ENCODE measurements at places on chromosomes 3 and 15.

- no peak for DNase-seq
Observed at GRCh38 chr15:96619174-96619573, 288.7 kb downstream of the NR2F2 start.

DNA sequence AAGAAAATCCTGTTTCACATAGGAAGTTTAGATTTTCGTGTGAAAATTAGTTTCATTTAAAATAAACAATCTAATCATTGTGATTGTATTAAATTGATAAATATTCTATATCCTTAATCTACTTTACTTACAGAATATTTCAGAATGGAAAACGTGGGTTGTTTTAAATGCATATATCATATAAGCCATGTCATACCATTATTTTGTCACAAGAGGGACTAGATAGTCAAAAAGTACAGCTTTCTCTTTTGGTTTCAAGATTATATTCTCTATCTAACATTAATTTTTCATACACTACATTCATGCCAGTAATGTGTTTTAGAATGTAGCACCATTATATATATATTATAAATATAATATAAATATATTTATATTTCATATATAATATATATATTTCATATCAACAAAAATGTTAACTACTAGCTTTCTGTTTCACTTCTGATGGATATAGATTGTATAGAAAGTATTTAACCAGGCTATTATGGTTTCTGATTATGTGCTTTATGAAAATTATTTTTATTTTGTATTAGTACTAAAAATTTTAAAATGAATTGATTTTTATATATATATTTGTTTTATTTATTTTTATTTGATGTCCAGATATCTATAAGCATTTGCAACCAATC, 45.3 kb downstream of the OSTN start:
- DNase-seq, result no peak

DNA sequence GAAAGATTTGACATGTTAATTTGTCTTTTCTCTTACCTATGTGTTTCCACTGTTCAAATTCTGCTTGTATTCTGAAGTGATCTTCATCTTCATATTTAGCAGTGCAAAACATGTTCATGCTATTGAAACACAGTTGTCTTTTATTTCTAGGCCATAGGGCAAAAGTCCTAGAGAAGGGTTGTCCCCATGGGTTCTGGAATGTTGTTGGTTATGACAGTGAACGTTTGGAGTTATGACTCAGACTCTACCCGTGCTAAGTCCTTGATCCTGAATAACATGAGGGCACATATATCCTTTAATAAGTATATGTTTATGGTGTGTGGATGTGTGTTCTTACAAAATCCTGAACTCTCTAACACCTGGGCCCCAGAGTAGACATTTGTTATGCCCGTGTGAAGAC, 23.0 kb upstream of the ARPP21 start:
- no peak for DNase-seq

GRCh38 chr15:94230883-94231722, at the start of gene MCTP2:
Gene MCTP2 (plus strand): TSS chr15:94231561. CDS start chr15:94298266, 66,705 bp downstream.
- peak; percentile 86 for DNase-seq

- DNase-seq, result no peak
Observed at GRCh38 chr15:66505818-66506217, 692 bp downstream of the ZWILCH start.

- no peak for DNase-seq
Observed at GRCh38 chr15:84821501-84822021, 4.4 kb downstream of the ALPK3 start.

- no peak for DNase-seq
Observed at GRCh38 chr3:188824566-188824965, 347.2 kb upstream of the TPRG1 start.

- DNase-seq, result no peak
Observed at GRCh38 chr3:38133557-38134405, 3.1 kb downstream of the ACAA1 start.

DNA sequence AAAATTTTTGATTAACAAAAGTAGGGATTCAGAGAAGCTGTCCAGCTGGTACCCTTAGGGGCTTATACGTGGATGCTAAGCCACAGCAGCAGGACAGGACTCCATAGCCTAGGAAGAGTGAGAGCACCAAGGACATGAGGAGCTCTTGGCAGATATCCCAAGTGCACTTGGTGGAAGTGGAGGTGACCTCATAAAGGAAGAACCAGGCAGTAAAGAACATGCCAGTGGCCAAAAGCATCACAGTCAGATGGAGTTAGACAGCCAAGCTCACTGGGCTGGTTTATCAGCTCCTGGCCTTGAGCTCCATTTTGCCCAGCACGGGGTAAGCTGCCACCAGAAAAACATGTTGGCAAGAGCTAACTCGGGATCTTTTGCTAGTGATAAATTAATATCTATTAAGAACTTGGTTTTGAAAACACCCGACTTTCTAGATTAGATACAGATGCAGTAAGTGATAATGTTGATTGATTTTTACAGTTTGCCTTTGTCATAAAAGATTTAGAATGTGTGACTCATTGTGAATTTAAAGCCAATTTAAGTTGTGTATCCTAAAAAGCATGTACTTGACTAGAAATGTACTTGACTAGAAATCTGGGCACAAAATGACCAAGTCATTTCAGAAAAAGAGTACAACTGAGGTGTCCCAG, 108.0 kb downstream of the CMSS1 start:
- DNase-seq, result no peak

- DNase-seq, result no peak
Observed at GRCh38 chr15:98759277-98759676, 110.9 kb downstream of the IGF1R start.

DNA sequence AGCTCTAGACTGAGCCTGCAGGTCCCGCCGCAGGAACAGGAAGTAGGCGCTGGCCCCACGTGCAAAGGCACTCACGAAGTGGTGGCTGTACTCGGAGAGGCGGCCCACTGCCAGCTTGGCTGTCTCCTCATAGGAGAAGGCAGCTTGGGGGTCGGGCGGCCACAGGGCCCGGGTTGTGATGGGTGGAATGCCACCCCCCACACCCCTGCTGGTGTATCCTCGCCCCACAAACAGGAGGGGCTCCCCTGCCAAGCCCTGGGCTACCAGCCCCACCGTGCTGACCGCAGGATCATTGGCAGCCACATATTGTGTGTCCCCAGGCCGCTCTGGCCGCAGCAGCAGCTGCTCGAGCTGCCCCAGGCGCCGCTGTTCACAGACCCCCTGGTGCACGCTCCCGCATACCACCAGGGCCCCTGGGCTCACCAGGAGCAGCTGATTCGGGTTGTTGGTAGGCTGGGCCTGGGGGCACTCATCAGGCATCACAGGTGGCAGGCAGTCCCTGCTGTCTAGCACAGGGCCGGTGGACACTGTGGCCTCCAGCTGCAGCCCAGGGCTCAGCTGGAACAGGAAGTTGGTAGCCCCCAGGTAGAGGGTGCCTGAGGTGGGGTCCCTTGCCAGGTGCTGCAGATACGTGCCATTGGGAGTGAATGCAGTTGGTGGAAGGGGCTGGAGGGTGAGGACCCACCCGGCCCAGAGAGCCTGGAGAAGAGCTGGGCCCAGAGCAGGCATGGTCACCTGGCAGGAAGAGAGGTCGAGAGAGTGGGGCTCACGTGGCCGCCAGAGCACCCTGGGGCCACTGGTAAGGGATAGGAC, 5.8 kb downstream of the PLXNB1 start:
- no peak for DNase-seq

- DNase-seq, result no peak
Observed at GRCh38 chr3:135792858-135793475, 172.6 kb upstream of the PPP2R3A start.

DNA sequence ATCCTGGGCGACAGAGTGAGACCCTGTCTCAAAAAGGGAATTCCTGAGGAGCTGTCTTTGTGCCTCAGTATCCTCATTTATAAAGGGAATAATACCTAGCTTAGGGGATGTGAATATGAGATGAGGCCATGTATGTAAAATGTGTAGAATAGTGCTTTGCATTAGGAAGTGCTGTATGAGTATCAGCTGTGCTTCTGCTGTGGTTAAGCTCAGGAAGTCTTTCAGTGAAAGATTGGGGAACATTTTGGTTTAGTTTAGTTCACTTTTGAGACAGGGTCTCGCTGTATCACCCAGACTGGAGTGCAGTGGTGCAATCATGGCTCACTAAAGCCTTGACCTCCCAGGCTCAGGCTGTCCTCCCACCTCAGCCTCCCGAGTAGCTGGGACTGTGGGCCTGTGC, 10.6 kb downstream of the THUMPD3 start:
- DNase-seq, result no peak

- no peak for DNase-seq
Observed at GRCh38 chr15:58387130-58387529, 44.7 kb upstream of the LIPC start.

DNA sequence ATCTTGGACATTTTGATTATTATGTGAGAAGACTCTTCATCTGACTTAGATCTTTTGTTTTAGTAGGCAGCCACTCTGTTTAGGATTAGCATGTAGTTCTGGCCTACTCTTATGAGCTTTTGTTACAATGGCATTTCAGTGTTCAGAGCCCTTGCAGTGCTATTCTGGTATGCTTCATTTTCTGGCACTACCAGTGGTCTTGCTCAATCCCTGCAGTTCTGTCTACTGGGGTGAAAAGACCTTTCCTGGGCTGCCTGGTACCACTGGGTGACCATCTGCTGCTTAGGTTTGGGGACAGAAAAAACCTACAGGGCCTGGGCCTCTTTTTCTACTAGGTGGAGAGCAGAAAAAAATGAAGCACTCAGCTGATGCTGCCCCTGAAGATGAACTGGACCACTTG, 42.5 kb downstream of the IL16 start:
- no peak for DNase-seq

DNA sequence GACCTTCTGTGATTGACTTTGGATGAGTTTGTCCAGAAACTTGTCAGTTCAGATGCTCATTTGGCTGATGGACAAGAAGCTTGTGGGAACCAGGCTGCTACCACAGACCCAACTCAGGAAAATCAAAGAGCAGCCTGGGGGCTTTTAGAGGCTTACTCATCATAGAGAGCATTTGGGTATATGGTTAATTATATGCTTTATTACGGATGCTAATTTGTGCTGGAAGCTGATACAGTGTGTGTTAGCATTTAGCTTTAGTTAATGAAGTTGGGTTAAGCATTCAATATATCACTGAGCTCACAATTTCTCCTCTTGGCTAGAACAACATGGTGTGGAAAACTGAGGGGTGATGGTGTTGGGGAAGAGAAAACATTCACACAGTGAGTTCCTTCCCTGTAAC, 664.2 kb upstream of the CFAP20DC start:
- DNase-seq, result no peak

GRCh38 chr15:36449084-36449661, 130.3 kb upstream of the CDIN1 start:
- DNase-seq, result no peak

GRCh38 chr3:178147001-178147400, 389.2 kb upstream of the KCNMB2 start:
- DNase-seq, result no peak

DNA sequence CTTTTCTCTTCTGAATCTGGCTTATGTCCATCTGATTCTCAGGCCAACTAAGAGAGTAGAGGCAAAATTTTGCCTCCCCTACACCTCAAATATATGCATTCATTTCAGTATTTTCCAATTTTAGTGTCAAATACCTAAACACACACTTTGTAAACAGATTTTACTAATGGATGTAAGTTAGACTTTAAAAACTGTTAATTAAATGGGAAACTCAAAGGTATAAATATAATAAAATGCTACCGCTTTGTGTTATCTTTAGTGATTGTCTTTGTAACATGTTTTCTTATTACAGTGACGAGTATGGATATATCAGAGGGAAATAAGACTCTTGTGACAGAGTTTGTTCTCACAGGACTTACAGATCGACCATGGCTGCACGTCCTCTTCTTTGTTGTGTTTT, at the start of gene OR5AC2:
Gene OR5AC2 (plus strand): TSS at position 301 of the 400 bp plus-strand sequence. CDS start 0 bp downstream, at position 301.
- no peak for DNase-seq

DNA sequence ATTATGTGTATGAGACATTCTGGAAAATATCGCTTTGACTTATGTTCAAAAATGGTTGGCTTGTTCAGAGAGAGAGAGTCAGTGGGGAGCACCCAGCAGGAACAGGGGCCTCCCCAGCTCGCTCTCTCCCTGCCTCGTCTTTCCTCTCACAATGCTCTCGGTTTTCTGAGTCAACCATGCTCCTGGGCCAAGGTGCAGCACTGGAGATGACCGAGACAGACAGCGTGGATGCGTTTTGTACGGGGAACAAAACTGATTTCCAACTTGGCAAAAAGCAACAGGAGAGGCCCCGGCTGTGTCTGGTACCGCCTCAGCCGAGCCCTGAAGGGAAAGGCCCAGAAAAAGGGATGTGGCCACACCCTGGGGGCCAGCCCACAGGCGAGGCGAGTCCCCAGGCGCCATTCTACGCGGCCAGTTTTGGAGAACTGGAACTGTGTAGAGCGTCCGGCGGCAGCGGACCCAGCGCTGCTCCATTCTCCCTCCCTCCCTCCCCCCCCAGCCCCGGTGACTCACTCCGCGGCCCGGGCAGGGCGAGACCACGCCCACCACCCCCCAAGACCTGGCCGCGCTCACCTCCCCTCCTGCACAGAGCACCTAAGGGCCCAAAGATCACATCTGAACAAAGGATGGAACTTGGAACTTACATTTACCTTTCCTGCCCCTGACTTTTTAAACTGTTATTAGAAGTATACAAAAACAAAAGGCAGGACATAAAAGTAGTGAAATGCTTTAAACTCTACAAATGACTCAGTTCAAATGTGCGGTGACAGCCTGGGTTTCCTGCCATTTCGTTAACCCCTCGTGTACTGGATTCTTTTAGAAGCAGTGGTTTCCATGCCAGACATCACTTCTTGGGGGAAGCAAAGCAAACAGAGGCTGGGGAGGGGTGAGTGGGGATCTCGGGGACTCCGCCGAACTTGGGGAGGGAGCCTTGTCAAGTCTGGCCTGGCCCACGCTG, 12.7 kb downstream of the ATP10A start:
- peak; percentile 67 for DNase-seq

- DNase-seq, result no peak
Observed at GRCh38 chr3:25046911-25047771, 380.9 kb upstream of the RARB start.

DNA sequence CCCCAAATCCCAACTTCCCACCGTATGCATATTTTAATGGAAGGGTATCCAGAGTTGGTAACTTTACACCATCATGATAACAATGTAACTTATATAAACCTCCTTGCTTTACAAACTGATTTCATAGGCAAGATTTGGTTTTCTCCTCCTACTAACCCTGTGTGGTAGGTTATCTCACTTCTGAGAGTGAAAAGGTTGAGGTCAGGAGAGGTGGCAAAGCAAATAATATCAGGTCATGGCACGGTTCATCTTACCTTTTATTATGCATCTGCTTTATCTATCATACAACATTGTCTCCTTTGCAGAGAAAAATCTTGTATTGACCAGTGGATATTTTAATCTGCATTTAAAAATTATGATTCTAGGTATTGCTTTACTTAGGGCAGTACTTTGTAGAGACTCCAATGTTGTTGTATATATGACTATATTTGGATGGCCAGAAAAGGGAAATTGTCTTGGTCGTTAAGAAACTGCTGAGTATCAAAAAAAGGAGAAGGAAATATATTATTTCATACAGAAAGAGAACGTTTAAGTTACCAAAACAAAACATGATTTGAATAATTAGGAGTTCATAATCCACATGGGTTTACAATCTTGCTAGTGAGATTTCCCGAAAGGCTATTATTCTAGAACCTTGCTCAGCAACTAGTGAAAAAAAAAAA, 30.4 kb downstream of the NFKBIZ start:
- DNase-seq, result no peak

- no peak for DNase-seq
Observed at GRCh38 chr3:31768479-31769125, 212.5 kb downstream of the OSBPL10 start.

Measured in activated B cell treated with CpG ODN at 0.5 μM for 24 hours (primary cell).